NCI-H460 (cell line): ENCODE measurements at places on chromosomes 4 and X.

- no peak for DNase-seq
These were observed 104.9 kb upstream of the DHX15 start for GRCh38 chr4:24689212-24689611.

GRCh38 chr4:41763729-41764128 is 15.2 kb upstream of the PHOX2B start:
- no peak for DNase-seq

GRCh38 chr4:93760284-93760683 is 68.3 kb upstream of the ATOH1 start:
- no peak for DNase-seq

- no peak for DNase-seq
These were observed 22.0 kb downstream of the OR13H1 start for GRCh38 chrX:131565909-131566308.

GRCh38 chrX:22686138-22686541 is 313.6 kb upstream of the DDX53 start:
- no peak for DNase-seq

DNA sequence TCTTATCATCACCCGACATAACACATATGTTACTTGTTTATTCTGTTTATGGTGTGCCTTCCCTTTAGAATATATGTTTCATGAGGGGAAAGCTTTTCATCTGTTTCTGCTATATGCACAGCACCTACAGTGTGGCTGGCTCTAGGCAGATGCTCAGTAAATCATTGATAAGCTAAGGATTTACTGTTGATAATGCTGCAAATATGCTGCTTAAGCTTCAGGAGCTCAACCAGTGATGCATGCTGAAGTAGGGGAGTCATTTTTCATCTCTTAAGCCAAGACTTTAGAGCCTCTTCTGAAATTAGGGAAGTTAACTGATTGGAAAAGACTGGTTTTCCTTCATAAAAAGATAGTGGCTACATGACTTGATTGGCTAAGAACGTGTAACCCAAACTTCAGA is 16.4 kb downstream of the FAT4 start:
- no peak for DNase-seq

GRCh38 chr4:8303081-8303480 is 33.5 kb downstream of the HTRA3 start:
- DNase-seq = no peak

DNA sequence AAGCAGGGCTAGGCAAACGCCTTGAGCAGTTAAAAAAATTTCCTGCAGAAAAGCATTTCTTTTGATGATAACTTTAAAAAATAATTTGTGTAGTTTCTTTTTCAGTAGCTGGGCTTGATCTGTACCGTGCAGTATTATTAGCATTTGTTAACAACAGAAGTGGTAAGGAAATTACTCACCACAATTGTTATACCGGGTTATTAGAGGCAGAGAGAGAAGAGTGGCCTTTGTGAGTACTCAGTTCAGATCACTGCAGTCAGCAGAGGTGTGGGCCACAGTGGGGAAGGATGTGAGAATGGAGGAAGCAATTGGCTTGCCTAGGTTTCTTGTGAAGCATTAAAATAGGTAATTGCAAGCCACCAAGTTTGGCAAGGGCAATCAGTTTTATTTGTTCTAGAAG is 14.3 kb upstream of the IL21 start:
- DNase-seq = no peak

DNA sequence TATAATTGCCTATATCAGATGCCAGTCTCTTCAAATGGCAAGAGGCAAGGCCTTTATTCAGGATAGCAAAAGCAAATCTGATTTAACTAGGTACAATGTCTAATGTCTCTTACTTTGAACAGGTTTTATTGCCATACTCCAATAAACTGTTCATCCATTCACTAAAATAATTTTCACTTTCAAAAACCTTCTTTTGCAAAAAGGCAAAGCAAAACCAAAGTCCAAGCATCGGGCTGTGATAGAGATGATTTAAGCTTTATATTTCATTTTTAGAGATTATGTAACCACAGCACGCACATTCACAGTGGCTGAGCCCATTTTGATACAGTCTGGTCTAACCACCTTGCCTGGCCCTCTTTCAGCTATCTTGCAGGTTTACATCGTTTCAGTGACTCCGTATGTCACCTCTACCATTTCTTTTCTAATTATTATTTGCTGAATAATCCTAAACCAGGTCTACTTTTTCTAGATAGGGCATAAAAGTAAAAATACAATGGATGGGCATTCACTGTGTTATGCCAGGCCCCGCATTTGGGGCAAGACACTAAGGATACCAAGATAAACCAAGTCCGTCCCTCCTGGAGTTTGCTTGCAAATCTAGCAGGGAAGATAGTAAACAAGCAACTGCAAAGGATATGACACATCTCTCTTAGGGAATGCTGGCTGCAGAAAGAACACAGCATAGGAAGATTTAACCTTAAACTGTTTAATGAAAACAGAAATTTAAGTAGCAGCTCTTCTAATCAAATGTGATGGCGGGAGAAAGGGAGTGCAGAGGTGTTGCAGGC is 1.8 kb downstream of the CASP3 start:
- DNase-seq = no peak

DNA sequence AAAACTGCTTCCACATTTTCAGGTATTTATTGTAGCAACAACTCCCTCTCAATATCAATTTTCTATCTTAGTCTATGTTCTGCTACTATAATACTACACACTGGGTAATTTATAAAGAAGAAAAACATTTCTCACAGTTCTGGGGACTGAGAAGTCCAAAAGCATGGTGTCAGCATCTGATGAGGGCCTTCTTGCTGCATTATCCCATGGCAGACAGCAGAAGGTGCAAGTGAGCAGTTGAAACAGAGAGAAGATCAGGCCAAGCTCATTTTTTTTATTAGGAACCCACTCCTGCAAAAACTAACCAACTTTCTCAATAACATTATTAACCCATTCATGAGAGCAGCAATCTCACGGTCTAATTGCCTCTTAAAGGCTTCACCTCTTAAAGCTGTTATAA is 376.0 kb downstream of the RAB28 start:
- no peak for DNase-seq

DNA sequence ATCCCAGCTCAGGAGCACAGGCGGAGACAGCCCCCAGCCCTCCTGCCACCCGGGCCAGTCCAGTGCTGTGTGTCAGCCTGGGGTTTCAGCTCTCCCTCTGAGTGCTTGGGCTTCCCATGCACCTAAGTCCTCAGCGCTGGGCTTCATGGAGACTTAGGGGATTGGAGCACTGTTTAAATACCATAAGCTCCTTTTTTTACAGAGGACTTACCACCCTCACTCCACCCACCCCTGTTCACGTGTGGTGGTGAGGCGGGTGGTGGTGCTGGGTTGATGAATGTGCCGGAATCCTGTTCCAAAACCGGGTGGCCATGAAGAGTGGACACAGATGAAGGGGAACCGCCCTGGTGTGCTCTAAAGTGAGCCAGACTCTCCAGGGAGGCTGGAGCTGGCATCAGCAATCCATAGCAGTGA is 66.9 kb downstream of the PSAPL1 start:
- DNase-seq = no peak

GRCh38 chr4:113637363-113637762 is 124.2 kb downstream of the CAMK2D start:
- no peak for DNase-seq

DNA sequence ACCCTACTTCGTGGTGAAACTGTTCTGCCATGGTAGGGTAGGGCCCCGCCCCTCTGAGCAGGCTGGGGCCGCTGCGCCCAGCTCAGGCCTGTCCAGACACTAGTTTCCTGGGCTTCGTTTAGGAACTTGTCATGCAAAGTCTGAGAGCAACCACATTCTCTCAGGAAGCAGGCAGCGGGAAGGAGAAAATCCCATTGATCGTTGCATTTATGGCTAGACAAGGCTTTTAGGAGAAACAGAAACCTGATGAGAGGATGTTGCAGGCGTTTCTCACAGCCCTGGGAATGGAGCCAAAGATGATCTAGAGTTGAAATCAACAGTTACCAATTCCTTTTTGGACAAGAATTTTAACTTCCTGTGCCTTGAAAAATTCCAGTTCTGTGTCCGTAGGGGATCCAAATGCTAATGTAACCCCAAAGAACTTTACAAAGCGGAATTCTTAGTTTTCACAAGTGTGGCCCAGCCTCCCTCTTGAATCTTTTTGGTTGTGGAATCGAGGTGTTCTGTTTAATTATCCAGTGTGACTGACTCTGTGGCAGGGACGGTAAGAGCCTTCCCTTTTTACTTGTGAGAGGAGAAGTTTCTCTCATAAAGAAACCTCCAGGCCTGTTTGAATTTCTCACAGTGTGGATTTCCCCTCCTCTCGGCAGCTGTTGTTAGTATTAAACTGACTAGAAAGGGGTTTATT is 4.5 kb upstream of the CXCL9 start:
- no peak for DNase-seq

GRCh38 chr4:176769514-176769913 is 23.2 kb downstream of the VEGFC start:
- DNase-seq = no peak

DNA sequence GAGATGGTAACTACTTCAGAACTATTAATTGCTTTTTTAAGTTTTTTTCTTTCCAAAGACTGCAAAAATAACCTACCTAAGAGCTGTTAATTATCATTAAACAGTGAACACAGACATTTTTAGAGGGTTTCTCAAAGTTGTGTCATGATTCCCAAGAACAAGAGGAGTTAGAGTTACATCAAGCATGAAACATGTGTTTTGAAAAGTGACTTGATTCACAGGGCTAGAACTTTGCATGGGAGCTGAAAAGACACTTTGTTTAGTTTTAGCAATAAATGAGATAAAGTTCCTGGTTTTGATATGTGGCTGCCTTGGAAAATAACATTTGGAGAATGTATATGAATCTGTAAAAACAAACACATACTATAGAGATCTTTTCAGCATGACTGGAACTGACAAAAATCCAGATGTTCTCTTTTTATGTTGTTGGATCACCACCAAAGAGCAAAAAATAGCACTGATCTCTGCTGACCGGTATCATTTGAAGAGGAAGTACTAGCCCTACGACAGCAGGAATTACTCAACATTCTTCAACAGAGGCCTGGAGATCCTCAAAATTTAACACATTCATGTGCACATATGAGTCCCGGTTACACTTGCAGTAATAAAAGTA is 173.0 kb upstream of the PCDH18 start:
- DNase-seq = no peak

- DNase-seq = no peak
These were observed 159.3 kb downstream of the PALLD start for GRCh38 chr4:168656055-168656660.

GRCh38 chrX:39196192-39197102 is 395.2 kb downstream of the MID1IP1 start:
- no peak for DNase-seq

- no peak for DNase-seq
These were observed 148.7 kb downstream of the AFAP1 start for GRCh38 chr4:7790999-7791398.

GRCh38 chrX:108736509-108737479 is at the start of gene IRS4:
Gene IRS4, minus strand, starts transcription at chrX:108736563.
- no peak for DNase-seq

- DNase-seq = no peak
These were observed 759 bp downstream of the ZC4H2 start for GRCh38 chrX:64975491-64975890.

DNA sequence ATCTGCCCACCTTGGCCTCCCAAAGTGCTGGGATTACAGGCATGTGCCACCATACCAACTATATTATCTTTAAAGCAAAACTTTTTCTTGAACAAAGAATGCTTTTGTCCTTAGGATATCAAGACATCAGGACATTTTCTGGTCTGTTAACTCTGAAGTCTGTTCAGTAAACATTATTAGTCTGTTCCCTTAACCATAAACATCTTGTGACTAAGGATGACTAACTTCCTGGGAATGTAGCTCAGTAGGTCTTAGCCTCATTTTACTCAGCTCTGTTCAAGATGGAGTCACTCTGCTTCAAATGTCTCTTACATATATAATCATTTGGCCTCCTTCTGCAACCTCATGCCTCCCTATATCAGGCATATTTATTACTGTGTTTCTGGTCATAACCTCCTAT is 122.9 kb downstream of the UBE2NL start:
- DNase-seq = peak; percentile 34

GRCh38 chr4:27148211-27148895 is 287.7 kb downstream of the STIM2 start:
- DNase-seq = no peak

- no peak for DNase-seq
These were observed 265.1 kb upstream of the MAD2L1 start for GRCh38 chr4:120331486-120332370.

DNA sequence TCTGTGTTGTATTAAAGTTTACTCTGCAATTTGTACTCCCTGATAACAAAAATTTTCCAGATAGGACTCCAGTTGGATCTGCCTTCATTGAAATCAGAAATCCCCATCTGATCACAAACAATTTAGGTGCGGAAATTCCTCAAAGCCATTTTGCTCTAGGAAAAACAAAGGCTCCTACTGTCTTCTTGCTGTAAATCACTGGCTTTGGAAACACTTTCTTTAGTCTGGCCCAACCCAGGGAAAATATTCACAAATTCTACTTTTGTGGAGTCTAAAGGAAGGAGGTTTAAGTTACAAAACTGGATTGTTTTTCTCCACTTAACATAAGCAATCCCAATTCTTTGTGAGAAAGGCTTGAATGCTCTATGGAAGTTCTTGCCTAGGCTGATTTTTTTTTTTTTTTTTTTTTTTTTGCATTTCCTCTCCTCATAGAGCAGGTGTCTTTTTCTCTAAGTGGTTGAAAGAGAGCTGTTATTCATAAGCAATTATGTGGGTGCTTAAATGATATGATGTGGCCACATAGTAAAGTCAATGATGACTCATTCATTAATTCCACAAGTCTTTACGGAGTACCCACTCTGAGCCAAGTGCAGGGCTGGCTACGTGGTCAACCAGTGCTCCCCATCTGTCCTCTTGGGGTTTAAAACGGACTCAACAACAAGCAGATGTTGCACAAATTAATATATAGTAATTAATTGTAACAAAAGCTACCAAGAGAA is 261.4 kb downstream of the LDB2 start:
- no peak for DNase-seq

DNA sequence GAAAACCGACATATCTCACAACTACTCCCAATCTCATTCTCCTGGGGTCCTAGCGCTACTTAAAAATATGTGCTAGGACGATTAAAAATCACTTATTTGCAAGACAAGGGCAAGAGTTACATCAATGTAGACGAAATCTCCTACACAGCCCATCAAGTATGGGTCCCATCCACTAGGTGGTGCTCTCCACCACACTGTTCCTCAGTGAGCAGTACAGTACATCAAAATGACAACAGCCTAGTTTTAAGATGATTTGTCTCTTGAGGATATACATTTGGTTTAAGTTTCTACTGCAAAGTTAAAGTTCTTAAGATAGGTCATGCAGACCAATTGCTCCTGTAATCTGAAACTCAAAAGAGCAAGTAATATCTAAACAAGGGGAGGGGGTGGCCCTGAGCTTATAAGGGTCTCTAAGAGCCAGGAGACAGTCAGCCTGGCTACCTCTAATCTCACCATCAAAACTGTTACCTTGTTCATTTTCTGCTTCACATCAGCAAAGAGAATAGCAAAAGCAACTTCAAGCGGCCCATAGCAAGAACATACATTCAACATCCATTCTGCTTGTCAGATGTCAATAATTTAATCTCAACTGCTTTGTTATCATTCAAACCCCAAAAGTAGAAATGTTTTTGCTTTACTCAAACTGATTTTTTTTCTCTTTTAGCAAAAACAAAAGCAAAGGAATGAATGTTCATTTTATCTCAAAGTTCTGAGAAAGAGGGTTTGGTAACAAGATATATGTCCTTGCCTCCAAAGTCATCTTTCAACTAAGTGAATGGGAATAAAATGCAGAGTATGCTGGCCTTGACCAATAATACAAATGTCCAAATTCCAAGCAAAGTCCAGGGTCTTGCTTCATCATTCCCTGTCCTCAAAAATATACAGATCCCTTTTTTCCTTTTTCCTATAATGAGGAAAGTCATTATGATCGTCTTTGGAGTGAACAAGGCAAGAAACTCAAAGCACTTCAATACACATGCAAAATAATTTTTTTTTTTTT is 53.1 kb downstream of the STX18 start:
- DNase-seq = peak; percentile 47
